ENCODE measurements at places on chromosomes 2 and 18. TPM values are rescaled to one million over a fixed set of nuclear protein-coding genes. Genes with fewer than 3 reads are reported as not detected.

- DNase-seq, result peak; percentile 38
These were observed 213.4 kb downstream of the CDH20 start for GRCh38 chr18:61546590-61546989.

- DNase-seq, result peak; percentile 73
These were observed 8.6 kb upstream of the RPL37A start for GRCh38 chr2:216490061-216490460.

The ASPRV1 gene
- total RNA-seq, result under 0.01 TPM

- DNase-seq, result no peak
These were observed 46.3 kb downstream of the STK39 start for GRCh38 chr2:168200930-168201583.

- no peak for DNase-seq
These were observed 362 bp upstream of the PSTPIP2 start for GRCh38 chr18:46072376-46072867.

DNA sequence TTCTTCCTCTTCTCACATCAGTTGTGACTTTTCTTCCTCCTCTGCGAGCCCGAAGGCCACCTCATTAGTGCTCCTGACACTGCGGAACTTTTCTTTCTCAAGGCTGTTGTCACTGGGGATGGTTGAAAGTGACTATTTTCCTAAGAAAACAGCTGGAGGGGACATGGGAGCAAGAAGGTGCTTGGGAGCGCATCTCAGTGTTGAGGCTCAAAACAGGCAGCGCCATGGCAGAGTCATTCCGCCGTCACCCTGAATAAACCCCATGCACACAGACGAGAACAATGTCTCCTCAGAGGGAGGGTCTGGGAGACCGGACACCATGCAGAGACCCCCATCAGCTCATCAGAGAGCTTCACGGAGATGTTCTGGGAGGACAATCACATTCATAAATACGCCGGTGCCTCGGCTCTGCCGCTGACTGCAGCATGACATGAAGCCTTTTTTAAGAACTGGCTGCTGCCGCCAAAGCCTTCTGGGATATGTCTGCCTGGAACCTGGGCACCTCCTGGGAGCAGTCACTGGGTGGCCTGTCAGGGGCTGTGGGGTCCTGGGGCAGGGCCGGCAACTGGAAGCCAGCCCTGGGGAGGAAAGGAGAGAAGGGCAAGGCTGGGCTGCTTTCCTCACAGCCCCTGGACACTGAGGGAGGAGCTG, 19.2 kb downstream of the ATOH8 start:
- DNase-seq, result no peak

The MAL gene
- not detected for total RNA-seq

- no peak for DNase-seq
These were observed 68.4 kb downstream of the CCDC148 start for GRCh38 chr2:158388159-158388558.

The AGXT gene
- total RNA-seq, result not detected

DNA sequence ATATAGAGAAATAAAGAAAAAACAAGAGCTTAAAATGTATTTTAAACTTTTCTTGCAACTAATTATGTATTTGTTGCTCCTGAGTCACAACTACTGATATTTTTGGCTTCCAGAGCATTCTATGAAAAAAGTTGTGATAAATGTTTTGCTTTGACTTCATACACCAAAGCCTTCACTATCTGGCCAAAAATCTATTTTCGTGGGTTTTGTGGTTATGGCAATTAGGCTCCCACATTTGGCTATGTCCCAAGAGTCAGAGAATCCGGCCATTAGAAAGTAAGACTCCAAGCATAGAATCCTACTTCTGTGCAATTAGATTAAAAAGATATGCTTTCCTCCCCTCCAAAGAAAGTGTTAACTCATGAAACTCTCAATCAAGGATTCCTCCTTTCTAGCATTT, 1456.1 kb upstream of the ACVR2A start:
- no peak for DNase-seq

The PKDCC gene
- 1.5 TPM for total RNA-seq
